ENCODE measurements at places on chromosomes 7 and 10. TPM values are rescaled to one million over a fixed set of nuclear protein-coding genes. Genes with fewer than 3 reads are reported as not detected.
A peak's percentile ranks its signal among the peaks of the same experiment; 100 is the strongest.

Gene IL2RA
- polyA plus RNA-seq, result not detected

Gene RPP38
- 35.5 TPM for polyA plus RNA-seq

Gene ASB10
- not detected for polyA plus RNA-seq

Gene TBX20
- polyA plus RNA-seq, result not detected

Gene HGF
- polyA plus RNA-seq, result not detected

Gene GBF1
- 11.3 TPM for polyA plus RNA-seq

Gene ATG9B
- polyA plus RNA-seq, result 2.7 TPM

Gene CALY
- not detected for polyA plus RNA-seq

- DNase-seq, result no peak
Observed at GRCh38 chr10:133114726-133115452, 27.2 kb downstream of the ADGRA1 start.

- DNase-seq, result peak; percentile 12
Observed at GRCh38 chr10:43403911-43404703, 4.9 kb downstream of the HNRNPF start.

- DNase-seq, result peak; percentile 32
Observed at GRCh38 chr7:103660455-103661371, 214.7 kb upstream of the SLC26A5 start.

GRCh38 chr10:57867241-57867640 lies 400.5 kb downstream of the IPMK start:
- DNase-seq, result no peak

- peak; percentile 43 for DNase-seq
Observed at GRCh38 chr7:145784809-145785780, 331.5 kb upstream of the CNTNAP2 start.

DNA sequence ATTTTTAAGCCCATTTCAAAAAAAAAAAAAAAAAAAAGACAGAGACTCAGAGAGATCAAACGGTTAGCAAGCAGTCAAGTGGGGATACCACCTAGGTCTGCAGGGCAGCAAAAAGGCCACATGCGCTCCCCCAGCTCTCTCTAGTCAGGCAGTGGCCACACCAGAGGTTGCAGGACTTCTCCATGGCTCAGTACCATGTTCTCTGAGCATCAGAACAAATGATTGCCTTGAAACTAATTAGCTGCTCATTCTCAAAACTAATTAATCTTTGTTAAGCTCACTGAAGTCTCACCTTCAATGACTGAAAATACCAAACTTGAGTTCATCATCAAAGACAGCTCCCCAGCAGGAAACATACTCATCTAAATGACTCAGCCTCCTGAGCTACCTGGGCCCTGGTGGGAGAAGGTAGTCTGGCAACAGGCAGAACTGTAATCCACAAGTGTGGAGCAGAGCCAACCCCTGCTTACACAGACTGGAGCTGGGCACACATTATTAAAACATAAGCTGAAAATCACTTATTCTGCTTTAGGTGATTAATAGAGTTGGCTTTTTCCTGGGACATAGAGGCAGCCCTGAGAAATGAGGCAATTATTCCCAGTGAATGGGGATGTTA lies 319.6 kb downstream of the GRID1 start:
- no peak for DNase-seq

GRCh38 chr7:17140406-17140805 lies 158.0 kb upstream of the AHR start:
- DNase-seq, result no peak

GRCh38 chr7:131681961-131682360 lies 125.5 kb upstream of the PODXL start:
- DNase-seq, result no peak

DNA sequence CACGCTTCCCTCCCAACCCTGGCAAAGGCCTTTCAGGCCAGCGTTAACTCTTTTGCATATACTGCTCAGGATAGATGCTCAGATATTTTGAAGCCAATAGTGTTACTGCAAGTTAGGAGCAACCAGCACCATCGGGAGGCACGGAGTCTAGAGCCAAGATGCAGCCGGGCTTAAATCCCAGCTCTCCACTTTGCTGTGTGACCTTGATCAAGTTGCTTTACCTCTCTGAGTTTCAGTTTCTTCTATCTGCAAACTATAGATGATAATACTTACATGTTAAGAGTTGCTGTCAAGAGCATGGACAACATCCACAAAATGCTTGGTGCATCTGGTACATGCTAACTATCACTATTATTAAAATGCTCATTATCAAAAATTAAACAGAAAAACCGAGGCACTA lies 45.4 kb upstream of the C7orf33 start:
- no peak for DNase-seq

- DNase-seq, result no peak
Observed at GRCh38 chr10:24009115-24009514, 199.8 kb upstream of the KIAA1217 start.

DNA sequence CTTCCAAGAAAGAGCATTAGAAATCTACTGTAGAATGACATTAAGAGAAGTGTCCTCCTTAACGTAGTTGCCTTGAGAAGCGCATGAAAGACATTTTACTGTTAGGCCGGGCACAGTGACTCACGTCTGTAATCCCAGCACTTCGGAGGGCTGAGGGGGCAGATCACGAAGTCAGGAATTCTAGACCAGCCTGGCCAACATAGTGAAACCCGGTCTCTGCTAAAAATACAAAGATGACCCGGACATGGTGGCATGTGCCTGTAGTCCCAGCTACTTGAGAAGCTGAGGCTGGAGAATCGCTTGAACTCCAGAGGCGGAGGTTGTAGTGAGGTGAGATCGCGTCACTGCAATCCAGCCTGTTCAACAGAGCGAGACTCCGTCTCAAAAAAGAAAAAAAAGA lies 28.9 kb downstream of the TARP start:
- no peak for DNase-seq

GRCh38 chr10:101780187-101780817 lies 2.9 kb downstream of the NPM3 start:
- DNase-seq, result no peak

DNA sequence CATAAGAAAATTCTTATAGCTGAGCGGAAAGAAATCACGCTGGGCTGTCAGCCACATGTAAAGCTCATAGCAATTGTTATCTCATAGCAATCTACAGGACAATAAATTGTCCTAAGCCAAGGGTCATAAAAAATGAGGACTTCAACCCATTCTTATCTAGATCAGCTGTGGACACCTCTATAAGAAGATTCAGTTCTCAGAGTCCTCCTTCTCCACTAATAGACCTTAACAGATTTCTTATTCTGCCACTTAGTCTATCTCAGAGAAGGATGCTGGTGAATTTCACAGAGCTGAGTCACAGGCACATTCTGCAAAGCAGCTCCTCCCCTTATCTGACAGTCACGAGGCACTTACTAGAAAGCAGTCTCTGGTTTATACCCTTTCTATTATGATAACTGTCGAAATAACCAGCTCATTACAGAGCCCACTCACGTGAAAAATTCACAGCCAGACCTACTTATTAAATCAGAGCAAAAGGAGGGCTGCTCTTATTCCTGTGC lies 185.3 kb upstream of the PCLO start:
- no peak for DNase-seq

GRCh38 chr10:93299606-93300287 lies 182.4 kb downstream of the MYOF start:
- DNase-seq, result no peak

GRCh38 chr10:52226197-52226847 lies 87.8 kb upstream of the DKK1 start:
- no peak for DNase-seq

- DNase-seq, result no peak
Observed at GRCh38 chr7:111312966-111313365, 222.0 kb downstream of the LRRN3 start.

Measured in K562 (cell line).